ENCODE measurements at places on chromosomes 11 and 22.

DNA sequence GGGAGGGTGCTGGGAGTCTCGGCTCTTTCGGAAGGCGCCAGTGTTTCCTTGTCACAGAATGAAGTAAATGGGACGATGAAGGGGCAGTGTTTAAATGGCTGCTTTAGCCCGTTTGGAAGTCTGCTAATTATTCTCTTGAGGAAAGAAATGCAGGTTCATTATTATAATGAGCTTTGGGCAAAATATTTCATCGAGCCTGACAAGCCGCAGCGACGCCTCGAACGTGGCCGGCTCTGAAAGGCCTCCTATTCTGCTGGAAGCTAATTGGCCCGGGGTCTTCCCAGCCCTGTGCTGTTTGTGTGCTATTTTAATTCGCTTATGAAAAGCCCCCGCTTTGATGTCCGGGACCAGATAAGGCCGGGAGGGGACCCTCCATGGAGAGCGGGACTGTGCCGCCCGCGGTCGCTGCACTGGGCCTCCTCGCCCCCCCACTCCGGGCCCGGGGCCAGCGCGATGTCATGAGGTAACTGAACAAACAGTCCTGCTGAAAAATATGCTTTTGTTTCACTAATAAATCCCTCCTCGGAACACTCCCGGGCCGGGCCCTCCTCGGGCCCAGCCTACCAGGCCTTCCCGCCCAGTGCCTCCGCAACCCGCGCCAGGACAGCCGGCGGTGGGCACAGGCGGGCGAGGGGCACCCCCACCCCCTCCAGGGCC is 78.4 kb downstream of the CDKN1C start:
- peak; percentile 56 for DNase-seq

DNA sequence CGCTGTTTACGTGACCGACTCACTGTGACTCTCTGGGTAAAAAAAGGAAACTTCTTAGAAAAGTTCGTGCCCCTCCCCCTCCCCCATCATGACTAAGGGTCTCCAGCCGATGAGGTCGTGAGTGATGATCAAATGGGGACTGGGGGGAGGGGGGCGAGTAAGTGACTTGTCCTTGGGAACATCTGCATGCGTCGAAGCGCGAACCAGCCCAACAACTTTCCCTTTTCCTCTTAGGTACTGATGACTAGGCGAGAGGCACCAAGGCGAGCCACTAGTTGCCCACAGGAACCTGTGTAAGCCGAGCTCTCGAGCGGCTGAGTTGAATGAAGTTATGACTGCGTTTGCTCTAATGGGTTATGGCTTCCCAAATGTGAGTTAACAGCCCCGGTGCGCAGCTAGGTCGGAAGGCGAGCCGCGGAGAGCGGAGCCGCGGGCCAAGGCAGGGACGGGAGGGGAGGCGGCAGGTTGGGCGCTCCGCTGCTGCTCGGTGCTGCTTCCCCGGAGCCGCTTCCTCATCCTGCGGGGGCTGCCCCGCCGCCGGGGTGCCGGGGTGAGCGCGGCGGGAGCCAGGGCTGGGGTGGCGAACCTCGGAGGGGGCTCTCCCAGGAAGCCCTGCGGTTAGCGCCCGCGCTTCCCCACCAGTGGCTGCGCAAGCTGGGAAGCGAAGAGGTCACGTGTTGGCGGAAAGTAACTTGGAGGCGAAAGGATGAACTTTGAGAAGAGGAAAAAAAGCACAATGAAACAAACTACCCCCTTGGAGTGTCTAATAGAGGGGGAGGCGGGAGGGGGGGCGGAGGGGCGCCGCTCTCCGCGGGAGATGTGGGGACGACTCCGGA is 22.1 kb upstream of the BDNF start:
- DNase-seq: no peak

DNA sequence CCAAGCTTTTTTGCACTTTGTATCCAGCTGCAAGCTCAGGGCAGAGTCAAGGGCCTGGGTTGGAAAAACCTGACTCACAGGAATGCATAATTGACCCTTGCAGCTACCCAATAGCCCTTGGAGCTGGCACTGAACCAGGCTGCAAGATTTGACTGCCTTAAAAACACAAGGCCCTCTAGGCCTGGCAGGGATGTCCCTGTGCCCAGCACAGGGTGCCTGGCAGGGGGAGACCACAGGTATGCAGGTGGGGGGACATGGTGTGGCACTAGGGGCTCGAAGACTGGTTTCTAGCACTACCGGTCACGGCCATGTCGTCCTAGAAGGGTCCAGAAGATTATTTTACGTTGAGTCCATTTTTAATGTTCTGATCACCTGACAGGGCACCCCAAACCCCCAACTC is 30.2 kb downstream of the SBF1 start:
- no peak for DNase-seq

- DNase-seq: no peak
Observed at GRCh38 chr11:40391679-40392078, 1067.8 kb downstream of the LRRC4C start.

DNA sequence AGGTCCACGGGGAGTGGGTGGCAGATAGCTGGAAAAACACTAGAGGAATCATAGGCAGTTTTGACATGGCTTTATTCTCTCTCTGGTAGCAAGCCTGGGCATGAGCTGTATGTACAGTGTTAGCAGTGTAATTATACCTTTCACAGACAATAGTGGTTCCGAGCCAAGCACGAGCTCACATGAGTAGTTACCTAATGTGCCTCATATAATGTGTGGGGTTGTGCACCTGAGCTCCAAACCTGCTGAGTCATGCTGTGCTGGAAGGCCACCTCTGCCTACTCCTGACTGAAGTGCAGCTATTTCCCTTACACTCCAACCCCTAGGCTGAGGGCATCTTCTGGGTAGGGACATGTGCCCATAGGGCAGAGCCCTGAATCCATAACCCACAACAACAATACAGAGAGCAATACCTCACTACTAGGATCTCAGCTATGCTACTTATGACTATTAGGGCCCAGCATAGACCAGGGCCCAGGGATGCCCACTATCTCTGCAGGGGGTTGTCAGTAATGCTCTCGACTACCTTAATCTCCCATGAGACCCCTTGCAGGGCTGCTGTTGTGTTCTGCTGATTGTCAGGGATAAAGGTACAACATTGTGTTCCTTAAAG is 432.1 kb downstream of the DYNC2H1 start:
- no peak for DNase-seq

- peak; percentile 57 for DNase-seq
Observed at GRCh38 chr22:35315141-35315854, 15.6 kb downstream of the TOM1 start.

DNA sequence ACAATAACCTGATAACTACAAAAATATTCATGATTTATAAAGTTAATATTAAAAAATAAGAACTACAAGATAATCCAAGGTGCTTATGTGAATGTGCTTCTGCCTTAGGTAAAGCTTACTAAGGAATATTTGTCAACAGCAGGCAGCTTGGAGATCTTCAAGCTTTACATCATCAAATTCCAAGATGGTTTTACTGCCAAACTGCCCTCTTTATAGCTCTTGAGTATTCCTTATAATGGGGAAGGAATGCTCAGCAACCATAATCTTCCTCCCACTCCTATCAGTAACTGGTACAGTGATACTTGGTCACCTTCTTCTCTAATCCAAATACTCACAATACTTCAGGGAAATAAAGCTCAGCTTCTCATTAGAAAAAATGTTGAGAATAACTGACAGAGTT is 30.1 kb downstream of the SBF2 start:
- no peak for DNase-seq

GRCh38 chr22:25655371-25655935 is 86.5 kb upstream of the MYO18B start:
- DNase-seq: no peak

Data from activated effector memory CD4-positive, alpha-beta T cell treated with anti-CD3 and anti-CD28 coated beads, Interleukin-2, amount 50 U/mL, for 16 hours (primary cell).